ENCODE measurements at places on chromosomes 3 and 15. TPM values are rescaled to one million over a fixed set of nuclear protein-coding genes. Genes with fewer than 3 reads are reported as not detected.

The HIGD2B gene
- total RNA-seq, result not detected

The CCNB2 gene
- 13.8 TPM for total RNA-seq

The CCDC54 gene
- total RNA-seq, result not detected

The P2RY13 gene
- 1.2 TPM for total RNA-seq

The ARGFX gene
- not detected for total RNA-seq

The HEG1 gene
- total RNA-seq, result 67.7 TPM

The C3orf49 gene
- total RNA-seq, result not detected

The WDR93 gene
- total RNA-seq, result not detected
